ENCODE measurements at places on chromosomes 4 and X. TPM values are rescaled to one million over a fixed set of nuclear protein-coding genes. Genes with fewer than 3 reads are reported as not detected.

The H2AZ1 gene
- total RNA-seq: 143 TPM

The CFI gene
- total RNA-seq: 54.8 TPM

The TMEM31 gene
- total RNA-seq: not detected

The PASD1 gene
- total RNA-seq: not detected

The PTCHD1 gene
- total RNA-seq: 0.83 TPM

The RNF150 gene
- total RNA-seq: 3.3 TPM

The HS3ST1 gene
- total RNA-seq: 3.8 TPM

The APLN gene
- 4.2 TPM for total RNA-seq

The FAM47A gene
- not detected for total RNA-seq

The AMTN gene
- not detected for total RNA-seq

The SMR3B gene
- total RNA-seq: not detected

The IGFBP7 gene
- total RNA-seq: 322 TPM

The TLL1 gene
- total RNA-seq: 4.7 TPM

The CDX4 gene
- total RNA-seq: not detected

The EXOSC9 gene
- total RNA-seq: 15.6 TPM

The GIMD1 gene
- not detected for total RNA-seq

The AKAP14 gene
- 4.8 TPM for total RNA-seq

The GAGE12J gene
- not detected for total RNA-seq

The DNAAF6 gene
- total RNA-seq: 2.0 TPM

The CT45A3 gene
- total RNA-seq: not detected

Data from lower lobe of right lung (tissue), 2 donors.